ENCODE measurements at places on chromosomes 6 and 20.

DNA sequence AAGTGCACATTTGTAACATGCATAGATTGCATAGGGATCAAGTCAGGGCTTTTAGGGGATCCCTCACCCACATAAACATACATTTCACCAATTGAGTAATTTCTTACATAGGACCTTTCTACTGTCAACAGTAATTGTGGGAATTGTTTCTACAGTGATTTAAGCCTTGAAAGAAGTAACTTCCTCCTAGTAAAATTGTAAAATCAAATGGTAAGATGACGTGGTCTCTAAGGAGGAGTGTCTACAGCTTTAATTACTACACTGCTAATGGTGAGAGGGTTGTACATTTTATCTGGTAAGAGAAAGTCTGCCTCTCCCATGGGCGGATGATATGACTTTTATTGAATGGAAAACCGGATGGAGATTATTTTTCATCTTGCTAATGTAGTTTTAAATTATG, 98.0 kb downstream of the RPP40 start:
- DNase-seq: no peak

DNA sequence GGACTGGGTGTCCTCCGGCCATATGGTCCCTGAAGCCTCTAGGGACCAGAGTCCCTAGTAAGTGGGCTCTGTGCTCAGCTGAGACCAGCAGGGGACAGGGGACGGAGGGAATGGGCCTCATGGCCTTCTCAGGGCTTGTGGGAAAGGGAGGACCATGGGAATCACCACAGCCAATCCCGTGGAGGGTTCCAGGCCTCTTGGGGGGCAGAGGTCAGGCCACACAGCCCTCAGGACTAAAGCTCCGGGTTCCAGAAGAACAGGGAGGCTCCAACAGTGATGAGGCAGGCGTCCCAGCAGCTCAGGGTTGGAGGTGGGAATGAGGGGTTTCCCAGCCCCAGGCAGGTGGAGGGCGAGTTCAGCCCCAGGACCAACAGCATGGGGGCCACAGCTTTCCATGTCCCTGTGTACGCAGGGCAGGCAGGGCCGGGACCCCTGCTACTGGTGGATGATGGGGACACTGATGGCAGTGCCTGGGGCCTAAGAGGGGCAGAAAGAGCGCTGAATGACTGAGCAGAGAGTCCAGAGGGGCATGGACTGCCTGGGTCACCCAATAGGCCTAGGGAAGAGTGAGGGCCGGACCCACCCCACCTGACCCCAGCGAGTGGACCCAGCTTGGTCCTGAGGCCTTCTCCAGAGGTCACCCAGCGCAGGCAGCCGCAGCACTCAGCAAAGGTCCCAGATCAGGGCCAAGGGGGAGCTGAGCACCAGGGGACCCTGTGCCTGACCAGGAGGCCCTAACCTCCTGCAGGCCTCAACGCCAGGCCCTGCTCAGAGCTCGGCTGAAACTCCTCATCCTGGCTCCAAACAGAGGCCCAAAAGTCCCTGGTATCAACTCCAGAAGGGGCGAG, 8.8 kb downstream of the MYL9 start:
- DNase-seq: no peak

- DNase-seq: no peak
These were observed 12.7 kb downstream of the MYT1 start for GRCh38 chr20:64176971-64177370.

- DNase-seq: no peak
These were observed 97.5 kb downstream of the FAM120B start for GRCh38 chr6:170404036-170404435.

DNA sequence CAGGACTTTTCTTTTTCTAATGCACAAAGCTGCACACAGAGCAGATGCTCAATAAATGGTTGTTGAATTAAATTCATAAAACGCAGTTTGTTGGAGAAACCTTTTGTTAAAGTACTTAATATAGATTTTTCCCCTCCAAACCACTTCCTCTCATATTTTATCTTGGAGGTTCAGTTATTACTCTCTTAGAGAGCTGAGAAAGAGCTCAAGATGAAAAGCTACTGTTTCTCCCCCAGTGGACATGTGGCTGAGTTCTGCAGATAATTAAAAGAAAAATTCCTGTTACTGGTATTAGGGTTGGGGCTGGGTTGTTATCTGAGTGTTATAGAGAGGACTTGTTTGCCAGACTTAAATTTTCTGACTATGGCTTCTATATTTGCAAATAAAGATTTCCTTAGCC, 294.0 kb downstream of the TBC1D7 start:
- DNase-seq: no peak

GRCh38 chr20:3134151-3134550, 25.5 kb downstream of the FASTKD5 start:
- no peak for DNase-seq

Data from NT2/D1 (cell line).